Eye (tissue), 1 donor: ENCODE measurements at places on chromosomes 4 and X.

- DNase-seq = no peak
Measured at GRCh38 chr4:170386971-170387370, 297.2 kb upstream of the AADAT start.

DNA sequence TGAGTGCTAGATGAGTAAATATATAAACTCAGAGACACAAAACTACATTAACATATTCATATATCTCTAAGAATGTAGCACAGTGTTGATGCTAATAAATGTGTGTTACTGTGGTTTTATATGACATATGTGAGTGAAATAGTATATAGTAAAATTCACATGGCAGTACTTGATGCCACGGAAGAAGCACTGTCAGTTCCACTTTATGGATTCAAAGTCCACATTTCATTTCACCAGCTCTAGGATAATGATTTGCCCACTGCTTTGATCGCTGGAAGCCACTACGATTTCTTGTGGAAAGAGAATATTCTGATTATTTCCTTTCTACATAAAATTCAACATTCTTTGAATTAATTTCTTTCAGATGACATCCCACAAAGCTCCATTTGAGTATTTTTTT is 181.2 kb downstream of the GBA3 start:
- DNase-seq = no peak

- DNase-seq = peak; percentile 77
Measured at GRCh38 chr4:112517067-112517634, 1.2 kb upstream of the NEUROG2 start.

- DNase-seq = peak; percentile 2
Measured at GRCh38 chrX:65491620-65492019, 43.0 kb downstream of the LAS1L start.

- DNase-seq = no peak
Measured at GRCh38 chrX:142999199-142999701, 26.5 kb upstream of the SPANXN4 start.
